CD4-positive, alpha-beta T cell treated with Interleukin-12 subunit alpha and Interleukin-12 subunit beta, for 1 hour (primary cell): ENCODE measurements at places on chromosomes 3 and 15.

DNA sequence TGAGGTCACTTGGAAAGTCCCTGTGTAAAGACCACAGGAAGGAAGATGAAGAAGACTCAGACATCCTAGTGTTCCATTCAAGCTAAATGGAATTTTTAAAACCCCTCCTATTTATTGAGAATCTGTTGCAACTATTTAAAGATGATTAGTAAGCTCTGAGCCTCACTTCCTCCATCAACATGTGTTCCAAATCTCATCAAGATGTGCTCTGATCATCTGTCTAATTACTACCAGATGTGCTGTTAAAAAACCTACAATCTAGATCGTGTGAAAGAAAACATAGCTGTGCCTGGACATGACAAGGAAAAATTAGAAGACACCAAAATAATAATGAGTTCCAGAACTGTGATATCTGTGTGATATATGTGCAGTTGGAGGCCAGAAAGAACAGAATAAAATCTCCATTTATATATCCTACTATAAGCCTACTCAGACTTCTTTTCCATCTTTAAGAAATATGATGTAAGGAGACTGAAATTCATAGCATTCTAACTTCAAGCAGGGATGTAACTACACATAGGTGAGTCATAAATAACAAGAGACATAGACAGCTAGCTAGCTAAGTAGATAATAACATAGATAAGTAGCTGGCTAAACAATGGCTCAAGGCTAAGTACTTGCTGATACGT is 7.8 kb downstream of the XPC start:
- DNase-seq = no peak

GRCh38 chr3:64694114-64694513 is 6.3 kb upstream of the ADAMTS9 start:
- no peak for DNase-seq

DNA sequence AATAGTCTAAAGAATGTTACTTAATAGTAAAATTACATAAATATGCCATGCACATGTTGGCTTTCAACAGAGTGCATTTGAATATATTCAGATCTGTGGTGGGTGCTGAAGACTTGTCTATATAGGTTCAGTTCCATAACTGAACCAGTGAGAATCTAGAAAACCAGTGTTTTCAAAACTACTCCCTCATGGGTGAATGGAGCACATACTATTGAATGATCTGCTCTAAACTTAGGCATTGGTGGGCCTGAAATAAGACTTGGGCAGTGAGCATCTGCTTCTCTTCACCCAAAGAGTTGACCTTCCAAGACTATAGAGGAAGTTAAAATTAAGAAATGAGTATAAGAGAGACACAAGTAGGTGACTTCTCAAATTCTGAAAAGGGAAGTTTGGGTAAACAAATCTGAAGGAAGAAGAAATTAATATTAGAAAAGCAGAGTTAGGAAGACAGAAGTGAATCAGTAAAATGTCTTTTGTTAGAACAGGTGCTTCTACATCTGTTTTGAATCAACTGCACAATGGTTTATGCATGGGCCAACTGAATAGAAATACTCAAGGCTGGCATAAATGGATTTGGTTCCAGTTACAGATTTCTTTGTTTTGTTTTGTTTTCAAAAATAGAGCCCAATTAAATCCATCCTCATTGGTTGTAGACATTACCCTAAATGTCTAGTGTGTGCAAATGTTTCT is 19.3 kb downstream of the ALCAM start:
- no peak for DNase-seq

DNA sequence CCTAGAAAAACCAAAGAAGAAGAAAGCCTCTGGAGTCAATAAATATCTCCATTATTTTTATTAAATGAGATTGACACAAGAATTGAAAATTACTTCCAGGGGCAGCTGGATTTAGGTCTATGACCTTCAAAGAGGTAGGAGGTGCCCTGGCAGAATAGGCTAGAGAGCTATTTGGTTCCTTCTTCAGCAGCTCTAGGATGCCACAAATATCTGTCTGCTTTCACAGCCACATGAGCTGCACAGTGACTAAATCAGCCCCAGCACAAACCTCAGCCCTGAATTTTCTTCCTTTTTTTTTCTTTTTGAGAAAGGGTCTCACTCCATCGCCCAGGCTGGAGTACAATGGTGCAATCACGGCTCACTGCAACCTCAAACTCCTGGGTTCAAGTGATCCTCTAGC is 223.5 kb downstream of the ABHD5 start:
- DNase-seq = no peak

DNA sequence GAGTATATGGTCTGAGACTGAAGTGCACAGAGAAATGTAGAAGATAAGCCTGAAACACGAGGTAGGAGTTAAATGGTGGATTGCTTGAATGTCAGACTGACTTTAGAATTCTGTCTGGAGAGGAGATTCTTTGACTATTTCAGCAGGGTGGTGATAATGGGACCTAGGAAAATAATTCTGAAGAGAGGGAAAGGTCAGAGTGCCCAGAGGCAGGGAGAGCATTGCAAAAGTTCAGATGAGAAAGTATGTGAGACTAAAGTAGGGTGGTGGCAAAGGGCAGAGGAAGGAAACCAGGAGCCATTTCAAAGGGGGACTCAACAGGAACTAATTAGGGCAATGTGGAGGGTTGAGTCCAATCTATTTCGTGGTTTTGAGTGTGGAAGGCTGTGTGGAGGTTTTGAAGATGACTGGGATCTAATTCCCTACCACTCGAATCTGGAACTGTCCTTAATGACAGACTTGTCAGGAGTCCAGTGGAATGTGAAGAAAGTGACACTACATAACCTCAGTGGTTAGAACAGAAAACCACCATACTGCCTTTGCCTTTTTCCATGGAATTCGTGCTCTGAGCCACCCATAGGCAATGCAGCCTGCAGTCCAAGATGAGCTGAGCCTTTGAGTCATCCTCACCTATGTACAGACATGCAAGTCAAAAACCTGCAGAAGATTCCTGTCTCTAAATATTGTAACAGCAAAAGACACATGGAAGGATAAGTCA is 16.1 kb downstream of the CPOX start:
- DNase-seq = no peak

DNA sequence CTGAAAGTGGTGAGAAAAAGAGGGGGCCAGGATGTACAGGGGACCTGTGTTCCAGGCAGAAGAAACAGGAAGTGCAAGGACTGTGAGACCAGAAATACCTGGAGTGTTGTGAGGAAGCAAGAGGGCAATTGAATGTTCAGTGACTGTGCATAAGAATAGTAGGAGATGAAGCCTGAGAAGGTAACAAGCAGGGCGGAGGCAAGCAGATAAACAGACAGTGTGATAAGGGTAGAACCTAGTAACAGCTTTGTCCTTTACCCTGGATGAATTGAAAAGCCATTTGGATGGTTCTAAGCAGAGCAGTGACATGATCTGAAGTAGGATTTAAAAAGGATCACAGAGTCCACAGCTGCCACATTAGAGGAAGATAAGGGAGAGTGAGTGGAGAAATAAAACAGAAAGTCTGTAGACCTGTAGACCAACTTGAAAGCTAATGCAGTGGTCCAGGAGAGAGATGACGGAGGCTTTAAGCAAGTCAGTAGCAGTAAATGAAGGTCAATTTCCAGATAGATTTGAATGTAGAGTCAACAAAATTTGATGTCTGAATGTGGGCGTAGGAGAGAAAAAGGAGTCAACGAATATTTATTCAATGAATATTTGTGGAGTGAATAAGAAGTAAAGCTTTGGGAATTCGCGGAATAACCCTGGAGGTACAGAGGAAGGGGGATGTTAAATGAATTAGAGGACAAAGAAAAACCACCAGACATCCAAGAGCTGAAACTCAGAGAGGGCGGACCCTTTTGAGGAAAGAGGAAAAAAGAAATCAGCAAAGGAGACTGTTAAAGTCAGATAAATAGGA is 4.2 kb upstream of the PLOD2 start:
- no peak for DNase-seq

- no peak for DNase-seq
These were observed 18.8 kb upstream of the TNFSF10 start for GRCh38 chr3:172541945-172542488.

GRCh38 chr15:39181940-39182339 is 398.9 kb upstream of the THBS1 start:
- DNase-seq = no peak

- no peak for DNase-seq
These were observed 9.0 kb downstream of the PLCL2 start for GRCh38 chr3:16893618-16894200.

- no peak for DNase-seq
These were observed 16.9 kb upstream of the P2RY13 start for GRCh38 chr3:151346292-151346691.

GRCh38 chr3:31421314-31422048 is 111.2 kb upstream of the STT3B start:
- peak; percentile 24 for DNase-seq

GRCh38 chr15:42581272-42581730 is 5.9 kb downstream of the STARD9 start:
- DNase-seq = peak; percentile 77

DNA sequence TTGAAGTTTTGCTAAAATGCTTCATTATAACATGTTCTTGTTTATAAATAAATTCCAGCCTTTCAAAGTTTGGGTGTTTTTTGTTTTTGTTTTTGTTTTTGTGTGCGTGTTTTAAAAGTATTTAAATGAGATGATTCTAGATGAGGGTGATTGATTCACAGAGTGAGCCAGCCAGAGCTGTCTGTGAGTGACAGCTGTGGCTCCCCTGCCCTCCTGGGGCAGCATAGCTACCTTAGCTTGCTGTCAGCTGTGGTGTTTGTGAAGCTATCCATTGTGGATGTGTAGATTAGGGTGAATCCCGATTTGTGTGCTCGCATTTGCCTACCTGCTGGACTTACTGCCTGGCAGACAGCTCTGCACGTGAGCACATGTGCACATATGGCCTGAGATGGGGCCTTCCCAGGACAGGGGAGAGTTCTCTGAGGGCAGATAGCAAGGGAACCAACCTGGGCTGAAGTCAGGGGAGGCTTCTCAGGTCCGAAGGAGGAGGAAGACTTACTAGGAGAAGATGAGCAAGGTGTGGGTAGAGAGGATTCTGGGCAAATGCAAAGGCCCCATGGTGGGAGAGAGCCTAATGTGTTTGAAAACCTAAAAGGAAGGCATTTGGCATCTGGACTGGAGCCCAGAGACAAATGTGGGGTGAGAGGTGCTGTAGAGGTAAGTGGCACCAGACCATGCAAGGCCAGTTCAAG is 124.2 kb downstream of the EEFSEC start:
- DNase-seq = no peak

GRCh38 chr3:23262766-23263165 is 59.6 kb downstream of the UBE2E2 start:
- DNase-seq = no peak
